ENCODE measurements at places on chromosomes 16 and 17.

DNA sequence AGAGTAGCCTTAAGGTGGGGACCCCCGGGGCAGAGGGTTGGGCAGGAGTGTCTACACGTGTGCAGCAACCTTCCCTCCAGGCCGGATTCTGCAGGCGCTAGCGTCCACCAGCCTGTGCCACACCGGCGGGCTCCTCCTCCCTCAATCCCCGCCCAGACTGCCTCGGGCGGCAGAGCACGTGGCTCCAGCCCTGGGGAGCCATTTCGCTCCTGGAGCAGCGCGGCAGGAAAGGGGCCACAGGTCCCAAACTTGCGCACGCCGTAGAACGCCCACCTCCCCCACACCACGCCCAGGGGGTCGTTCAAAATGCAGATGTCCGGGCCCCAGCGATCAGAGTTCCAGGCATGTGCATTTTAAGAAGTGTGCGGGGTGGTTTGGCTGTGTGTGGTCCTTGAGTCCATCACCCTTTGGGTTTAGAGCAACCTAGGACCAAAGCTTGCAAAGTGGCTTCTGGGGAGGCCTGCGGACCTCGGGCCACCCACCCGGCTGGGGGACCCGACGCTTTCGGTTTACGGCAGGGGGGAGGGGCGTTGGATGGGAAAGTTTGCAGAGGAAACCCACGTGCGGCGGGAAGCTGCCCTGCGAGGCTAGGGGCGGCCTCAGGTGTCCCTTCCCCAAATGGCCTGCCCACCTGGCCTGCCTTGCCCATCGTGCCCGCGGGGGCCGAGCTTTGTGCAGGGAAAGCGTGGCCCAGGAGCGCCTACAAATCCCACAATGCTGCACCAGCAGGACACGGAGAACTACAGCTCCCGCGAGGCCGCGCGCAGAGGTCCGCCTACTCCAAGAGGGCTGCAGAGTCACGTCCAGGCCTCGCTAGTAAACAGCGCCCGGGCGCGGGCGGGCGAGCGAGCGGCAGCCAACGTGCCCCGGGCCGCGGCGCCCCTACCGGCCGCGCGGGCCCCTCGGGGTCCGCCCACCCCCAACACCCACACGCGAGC is 1.4 kb downstream of the TFAP4 start:
- H3K36me3 ChIP-seq, result no peaks in the 10 kb centered on the region
- peak; percentile 97 for DNase-seq
- peak overlapping the region; percentile 91 for H3K27ac ChIP-seq
- peak overlapping the region; percentile 95 for H3K4me3 ChIP-seq
- H3K4me1 ChIP-seq, result peaks cover 5% of the 10 kb centered on the region

GRCh38 chr16:72285324-72285723 is 113.4 kb upstream of the PMFBP1 start:
- no peaks in the 10 kb centered on the region for H3K27me3 ChIP-seq
- H3K27ac ChIP-seq, result no peak overlapping the region
- no peaks in the 10 kb centered on the region for H3K36me3 ChIP-seq
- H3K4me3 ChIP-seq, result no peak overlapping the region

DNA sequence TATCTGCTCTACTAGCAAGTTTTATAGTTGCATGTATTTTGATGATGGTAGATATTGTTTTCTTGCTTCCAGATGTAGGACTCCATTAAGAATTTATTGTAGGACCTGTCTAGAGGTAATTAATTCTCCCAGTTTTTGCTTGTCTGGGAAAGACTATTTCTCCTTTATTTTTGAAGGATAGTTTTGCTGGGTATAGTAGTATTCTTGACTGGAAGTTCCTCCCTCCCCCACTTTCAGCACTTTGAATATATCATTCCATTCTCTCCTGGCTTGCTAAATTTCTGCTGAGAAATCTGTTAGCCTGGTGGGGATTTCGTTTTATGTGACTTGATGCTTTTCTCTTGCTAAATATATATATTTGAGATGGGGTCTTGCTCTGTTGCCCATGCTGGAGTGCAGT is 8.0 kb upstream of the PHB1 start:
- no peaks in the 10 kb centered on the region for H3K36me3 ChIP-seq
- H3K27ac ChIP-seq, result no peak overlapping the region
- no peak overlapping the region for H3K4me3 ChIP-seq
- no peak for DNase-seq
- no peaks in the 10 kb centered on the region for H3K4me1 ChIP-seq
- H3K27me3 ChIP-seq, result no peaks in the 10 kb centered on the region

- H3K4me1 ChIP-seq, result no peaks in the 10 kb centered on the region
- no peaks in the 10 kb centered on the region for H3K36me3 ChIP-seq
- no peak overlapping the region for H3K4me3 ChIP-seq
Observed at GRCh38 chr17:22304667-22305303, 612.5 kb downstream of the KCNJ18 start.

DNA sequence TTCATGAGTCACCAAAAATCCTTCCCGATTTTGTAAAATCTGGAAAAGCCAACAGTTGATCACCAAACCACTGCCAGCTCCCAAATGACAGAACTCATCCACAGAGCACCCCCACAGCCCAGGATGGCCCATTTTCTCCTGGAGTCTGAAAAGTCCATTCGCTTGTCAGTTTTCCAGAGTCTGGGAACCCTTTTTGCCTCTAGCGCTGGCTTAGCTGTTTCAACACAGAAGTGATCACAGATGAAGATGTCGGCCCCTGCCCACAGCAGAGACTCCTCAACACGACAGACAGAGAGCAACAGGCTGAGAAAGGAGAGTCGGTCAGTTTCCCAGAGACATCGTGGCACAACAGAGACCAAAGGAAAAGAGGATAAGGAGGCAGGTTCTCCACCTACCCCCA is 66.4 kb downstream of the NXN start:
- H3K36me3 ChIP-seq, result no peaks in the 10 kb centered on the region
- no peaks in the 10 kb centered on the region for H3K27me3 ChIP-seq
- peaks cover 17% of the 10 kb centered on the region for H3K4me1 ChIP-seq

GRCh38 chr17:12918142-12918541 is 99.7 kb downstream of the ELAC2 start:
- H3K36me3 ChIP-seq, result peaks cover 6% of the 10 kb centered on the region
- H3K27me3 ChIP-seq, result no peaks in the 10 kb centered on the region
- no peak for DNase-seq
- H3K4me1 ChIP-seq, result no peaks in the 10 kb centered on the region

DNA sequence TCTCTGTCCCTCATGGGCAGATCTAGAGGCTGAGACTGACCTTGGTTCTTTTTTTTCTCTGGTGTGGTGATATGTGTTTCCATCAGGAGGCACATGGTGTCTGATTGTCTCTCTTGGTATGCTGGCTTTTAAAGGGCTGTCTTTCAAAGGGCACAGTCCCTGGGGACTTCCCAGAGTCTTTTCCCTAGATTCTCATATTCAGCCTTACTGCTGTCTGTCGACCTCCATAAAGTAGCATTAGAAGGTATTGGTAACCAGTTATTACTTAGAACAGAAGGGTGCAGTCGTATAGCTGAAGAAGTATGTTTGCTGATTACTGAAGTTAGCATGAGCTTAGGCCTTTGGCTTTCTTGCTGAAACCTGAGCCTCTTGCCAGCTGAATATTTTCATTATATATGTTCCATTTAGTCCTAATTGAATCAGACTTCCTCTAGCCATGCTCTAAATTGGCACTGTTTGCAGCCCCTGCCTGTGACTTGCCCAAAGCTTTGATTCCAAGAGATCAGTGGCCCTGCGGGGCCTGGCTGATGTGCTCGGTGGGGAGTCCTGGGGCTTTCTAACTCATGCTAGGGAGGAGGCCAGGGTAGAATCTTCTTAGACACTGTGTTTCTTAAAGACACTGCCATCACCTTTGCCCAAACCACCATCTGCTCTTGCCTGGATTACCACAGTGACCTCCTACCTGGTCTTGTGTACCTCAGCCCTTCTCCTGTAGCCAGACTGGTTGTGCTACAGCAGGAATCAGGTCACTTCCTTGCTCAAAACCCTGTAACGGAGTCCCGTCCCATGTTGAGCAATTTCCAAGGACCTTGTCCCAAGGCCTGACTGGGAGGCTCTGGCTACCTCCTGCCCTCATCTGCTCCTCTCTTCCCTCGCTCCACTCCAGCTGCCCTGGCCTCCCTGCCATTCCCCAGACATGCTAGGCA is 71.5 kb downstream of the WWP2 start:
- peaks cover 5% of the 10 kb centered on the region for H3K36me3 ChIP-seq
- no peak overlapping the region for H3K27ac ChIP-seq
- H3K4me3 ChIP-seq, result no peak overlapping the region
- DNase-seq, result no peak

Data from upper lobe of right lung (tissue), 1 donor.